Sigmoid colon (tissue), 7 donors: ENCODE measurements at places on chromosomes 6 and 20. TPM values are rescaled to one million over a fixed set of nuclear protein-coding genes. Genes with fewer than 3 reads are reported as not detected.

- DNase-seq = no peak
Observed at GRCh38 chr6:163137398-163137881, 277.1 kb upstream of the QKI start.

DNA sequence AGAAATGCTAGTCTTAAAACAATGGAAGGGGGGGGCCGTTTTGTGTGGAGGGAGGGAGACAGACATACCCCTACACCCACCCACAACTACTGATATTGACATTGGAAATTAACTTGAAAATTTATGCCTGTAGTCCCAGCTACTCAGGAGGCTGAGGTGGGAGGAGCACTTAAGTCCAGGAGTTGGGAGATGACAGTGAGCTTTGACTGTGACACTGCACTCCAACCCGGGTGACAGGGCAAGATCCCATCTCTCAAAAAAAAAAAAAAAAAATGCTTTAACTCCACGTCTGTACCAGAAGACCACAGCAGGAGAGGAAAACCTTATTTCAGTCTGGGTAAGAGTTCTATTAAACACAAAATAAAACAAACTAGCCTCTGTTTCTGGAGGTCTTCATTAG lies 2.2 kb downstream of the TBC1D20 start:
- DNase-seq = no peak

- DNase-seq = peak; percentile 72
Observed at GRCh38 chr6:17932330-17932852, 55.0 kb downstream of the KIF13A start.

SNAI1 gene
- 1.8 TPM for total RNA-seq

MEP1A gene
- total RNA-seq = not detected

ZNF311 gene
- 0.68 TPM for total RNA-seq

- DNase-seq = no peak
Observed at GRCh38 chr20:16064989-16065707, 508.1 kb downstream of the KIF16B start.
